ENCODE measurements at places on chromosomes 1 and 21. TPM values are rescaled to one million over a fixed set of nuclear protein-coding genes. Genes with fewer than 3 reads are reported as not detected.

Gene DCDC2B
- total RNA-seq: not detected

Gene CASZ1
- 2.3 TPM for total RNA-seq

Gene TPTE
- total RNA-seq: not detected

Gene STIL
- total RNA-seq: 10.9 TPM

Gene ERG
- total RNA-seq: 0.09 TPM

Gene HAO2
- total RNA-seq: not detected

Gene SYNC
- total RNA-seq: 15.8 TPM

Gene NOC2L
- 88.9 TPM for total RNA-seq

Gene VPS45
- 16.3 TPM for total RNA-seq

Gene S100A2
- 26.8 TPM for total RNA-seq

Gene HRNR
- total RNA-seq: not detected

Gene KRTAP19-1
- not detected for total RNA-seq

Gene ZSWIM5
- total RNA-seq: 0.71 TPM

Gene NCAM2
- total RNA-seq: not detected

Gene C1orf210
- total RNA-seq: not detected

Gene PIK3CD
- total RNA-seq: 8.0 TPM

Gene CSF3R
- not detected for total RNA-seq

Gene WLS
- total RNA-seq: 15.0 TPM

Gene CHIA
- total RNA-seq: not detected

Gene SFN
- total RNA-seq: 543 TPM

Gene HFM1
- 0.07 TPM for total RNA-seq

Gene RGS13
- total RNA-seq: not detected

Gene RCAN1
- 14.7 TPM for total RNA-seq

Gene SRSF10
- 100 TPM for total RNA-seq

Gene LIX1L
- 15.9 TPM for total RNA-seq

Gene FMO3
- total RNA-seq: not detected

Gene ZNF683
- not detected for total RNA-seq

Gene SLC41A1
- total RNA-seq: 22.3 TPM

Gene CD48
- total RNA-seq: not detected

Gene CHD5
- total RNA-seq: 2.6 TPM

All from A549 treated with dexamethasone at 1 μM for 4 hours (cell line).